Osteoblast (primary cell): ENCODE measurements at places on chromosomes 12 and 14. TPM values are rescaled to one million over a fixed set of nuclear protein-coding genes. Genes with fewer than 3 reads are reported as not detected.

Gene ITPR2
- 19.2 and 21.2 TPM in 2 replicates for total RNA-seq

Gene TUBA1B
- total RNA-seq: 578 and 616 TPM in 2 replicates

Gene GALNT8
- not detected in 2 replicates for total RNA-seq

Gene VSX2
- total RNA-seq: not detected in 2 replicates

DNA sequence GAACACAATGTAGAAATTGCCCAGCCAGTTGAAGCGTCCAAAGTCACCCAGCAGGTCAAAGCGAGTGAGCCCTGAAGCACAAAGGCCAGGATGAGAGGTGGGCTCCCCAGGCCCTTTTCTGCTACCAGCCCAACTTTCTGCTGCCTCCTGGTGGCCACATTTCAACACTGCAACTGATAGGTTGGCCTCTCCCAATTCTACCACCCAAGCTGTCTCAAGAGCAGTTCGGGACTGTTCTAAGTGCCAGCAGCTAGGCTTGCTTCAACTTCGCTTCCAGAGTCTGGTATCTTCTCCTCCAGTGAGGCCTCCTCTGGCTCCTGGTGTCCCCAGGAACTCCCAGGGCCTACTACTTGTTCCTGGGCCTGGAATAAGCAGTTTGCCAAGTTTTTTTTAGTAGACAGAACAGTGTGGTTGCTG lies 3.4 kb upstream of the DHH start:
- peak; percentile 93 for DNase-seq
- peaks cover 22% of the 10 kb centered on the region for H3K27me3 ChIP-seq
- no peaks in the 10 kb centered on the region for H3K4me1 ChIP-seq
- H3K4me3 ChIP-seq: no peak overlapping the region

GRCh38 chr14:73761618-73762355 lies 47.6 kb upstream of the PNMA1 start:
- peak; percentile 74 for DNase-seq
- H3K4me1 ChIP-seq: peaks cover 35% of the 10 kb centered on the region
- peak overlapping the region; percentile 99 for H3K27ac ChIP-seq
- no peaks in the 10 kb centered on the region for H3K27me3 ChIP-seq
- no peak overlapping the region for H3K4me3 ChIP-seq

DNA sequence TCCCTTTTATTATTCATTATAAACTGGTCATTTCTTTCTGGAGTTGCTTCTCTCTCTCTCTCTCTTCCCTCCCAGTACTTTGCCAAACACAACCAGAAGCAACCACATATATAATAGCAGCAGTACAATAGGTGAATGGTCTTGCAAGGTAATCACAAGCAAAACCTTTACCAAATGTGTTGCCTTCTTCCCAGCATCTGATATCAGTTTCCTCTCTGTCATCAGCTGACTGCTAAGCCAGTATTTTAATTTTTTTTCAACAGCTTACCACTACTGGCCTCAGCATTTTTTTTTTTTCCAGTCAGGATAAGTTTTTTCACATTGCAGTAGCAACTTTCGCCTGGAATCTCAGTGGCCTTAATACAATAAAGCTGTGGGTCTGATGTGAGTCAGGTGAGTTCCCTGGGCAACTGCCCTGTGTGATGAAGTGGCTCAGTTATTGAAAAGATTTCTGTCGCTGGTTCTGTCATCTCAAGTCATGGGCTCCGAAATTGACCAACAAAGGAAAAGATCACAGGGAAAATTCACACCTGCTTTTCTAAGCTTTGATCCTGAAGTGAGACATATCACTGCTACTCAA lies 282.5 kb upstream of the AMIGO2 start:
- H3K27ac ChIP-seq: no peak overlapping the region
- DNase-seq: no peak
- H3K4me1 ChIP-seq: no peaks in the 10 kb centered on the region
- H3K4me3 ChIP-seq: no peak overlapping the region
- H3K36me3 ChIP-seq: no peaks in the 10 kb centered on the region
- no peaks in the 10 kb centered on the region for H3K27me3 ChIP-seq

DNA sequence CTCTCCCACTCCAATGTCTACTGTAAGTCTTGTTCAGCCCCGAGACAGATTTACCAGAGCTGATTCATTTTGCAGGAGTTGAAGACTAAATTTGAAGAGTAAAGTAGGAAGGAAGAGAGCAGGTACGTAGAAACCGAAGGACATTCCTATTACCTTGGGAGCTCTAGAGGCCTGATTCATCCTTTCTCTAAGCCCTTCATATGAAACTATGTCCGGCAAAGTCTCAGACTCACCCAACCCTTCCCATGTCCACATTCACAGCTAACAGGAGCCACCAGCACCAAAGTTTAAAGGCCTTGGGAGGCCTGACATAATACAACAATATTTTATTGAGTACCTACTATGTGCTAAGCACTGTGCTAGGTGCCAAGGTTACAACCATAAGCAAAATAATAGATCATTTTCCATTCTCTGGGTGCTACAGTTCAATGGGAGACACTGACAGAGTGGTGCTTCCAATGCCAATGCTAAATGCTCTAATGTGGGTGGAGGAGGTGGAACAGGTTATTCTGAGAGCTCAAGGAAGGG lies 86.6 kb downstream of the PHLDA1 start:
- peak overlapping the region; percentile 80 for H3K27ac ChIP-seq
- H3K4me3 ChIP-seq: no peak overlapping the region
- H3K27me3 ChIP-seq: no peaks in the 10 kb centered on the region
- peaks cover 23% of the 10 kb centered on the region for H3K4me1 ChIP-seq
- no peaks in the 10 kb centered on the region for H3K36me3 ChIP-seq

GRCh38 chr14:94394025-94394493 lies 5.7 kb upstream of the SERPINA1 start:
- peak overlapping the region; percentile 47 for H3K27ac ChIP-seq
- no peak overlapping the region for H3K4me3 ChIP-seq
- peaks cover 26% of the 10 kb centered on the region for H3K4me1 ChIP-seq

DNA sequence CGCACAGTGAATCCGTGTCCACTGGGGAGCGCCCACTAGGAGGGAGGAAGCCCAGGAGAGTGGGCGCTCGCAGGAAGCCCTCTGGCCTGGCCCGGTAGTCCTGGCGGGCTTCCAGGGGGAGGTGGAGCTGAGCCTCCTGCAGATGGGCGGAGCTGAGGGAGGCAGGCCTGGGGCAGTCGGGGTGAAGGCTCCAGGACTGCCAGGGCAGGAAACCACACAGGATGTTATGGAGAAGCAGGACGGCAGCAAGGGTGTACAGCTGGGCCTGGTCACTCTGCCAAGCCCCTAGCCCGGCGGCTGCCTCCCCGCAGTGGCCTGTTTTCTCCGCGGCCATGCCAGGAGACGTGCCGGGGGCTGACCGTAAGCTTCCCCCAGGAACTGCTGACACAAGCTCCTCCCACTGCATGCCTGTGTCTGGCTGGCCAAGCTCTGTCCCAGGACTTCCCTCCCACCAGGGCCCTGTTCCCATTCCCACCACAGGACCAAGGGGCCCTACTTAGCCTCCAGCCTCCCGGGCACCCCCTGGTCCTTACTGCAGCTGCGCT lies 143.4 kb upstream of the C14orf180 start:
- H3K27ac ChIP-seq: no peak overlapping the region
- H3K4me1 ChIP-seq: no peaks in the 10 kb centered on the region
- peak; percentile 95 for DNase-seq
- H3K36me3 ChIP-seq: no peaks in the 10 kb centered on the region
- H3K4me3 ChIP-seq: peak overlapping the region; percentile 58
- no peaks in the 10 kb centered on the region for H3K27me3 ChIP-seq

- H3K4me3 ChIP-seq: no peak overlapping the region
- no peaks in the 10 kb centered on the region for H3K27me3 ChIP-seq
- no peak for DNase-seq
- peaks cover 16% of the 10 kb centered on the region for H3K4me1 ChIP-seq
- H3K27ac ChIP-seq: no peak overlapping the region
- peaks cover 90% of the 10 kb centered on the region for H3K36me3 ChIP-seq
Measured at GRCh38 chr14:68908803-68909202, 70.3 kb downstream of the ACTN1 start.

DNA sequence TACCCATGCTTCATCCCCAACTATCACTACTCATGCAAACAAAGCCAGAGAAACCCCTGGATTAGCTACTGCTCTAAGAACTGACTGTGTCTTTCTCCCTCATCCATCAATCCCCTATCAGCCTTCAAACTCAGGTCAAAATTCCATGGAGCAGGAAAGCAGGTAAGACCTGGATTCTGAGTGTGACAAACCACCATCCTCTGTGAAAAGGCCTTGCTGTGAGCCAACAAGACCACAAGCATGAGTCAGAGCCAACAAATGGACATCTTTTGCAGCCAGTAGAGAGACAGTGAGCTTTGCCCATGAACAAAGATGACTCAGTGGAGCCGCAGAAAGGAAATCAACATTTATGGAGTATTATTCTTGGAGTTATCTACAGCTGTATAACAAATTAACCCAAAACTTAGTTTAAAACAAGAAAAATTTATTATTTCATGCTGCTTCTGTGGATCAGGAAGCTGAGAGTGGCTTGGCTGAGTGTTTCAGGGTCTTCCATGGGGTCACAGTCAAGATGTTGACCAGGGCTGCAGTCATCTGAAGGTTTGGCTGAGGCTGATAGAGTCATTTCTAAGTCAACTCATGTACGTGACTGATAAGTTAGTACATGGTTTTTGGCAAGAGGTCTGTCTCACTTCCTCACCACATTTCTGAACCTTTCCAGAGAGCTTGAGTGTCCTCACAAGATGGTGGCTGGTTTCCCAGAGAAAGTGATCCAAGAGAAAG lies 61.1 kb downstream of the PITPNM2 start:
- H3K27ac ChIP-seq: peak overlapping the region; percentile 67
- peak; percentile 95 for DNase-seq
- H3K36me3 ChIP-seq: no peaks in the 10 kb centered on the region
- H3K27me3 ChIP-seq: no peaks in the 10 kb centered on the region
